ENCODE measurements at places on chromosomes 11 and 22.

DNA sequence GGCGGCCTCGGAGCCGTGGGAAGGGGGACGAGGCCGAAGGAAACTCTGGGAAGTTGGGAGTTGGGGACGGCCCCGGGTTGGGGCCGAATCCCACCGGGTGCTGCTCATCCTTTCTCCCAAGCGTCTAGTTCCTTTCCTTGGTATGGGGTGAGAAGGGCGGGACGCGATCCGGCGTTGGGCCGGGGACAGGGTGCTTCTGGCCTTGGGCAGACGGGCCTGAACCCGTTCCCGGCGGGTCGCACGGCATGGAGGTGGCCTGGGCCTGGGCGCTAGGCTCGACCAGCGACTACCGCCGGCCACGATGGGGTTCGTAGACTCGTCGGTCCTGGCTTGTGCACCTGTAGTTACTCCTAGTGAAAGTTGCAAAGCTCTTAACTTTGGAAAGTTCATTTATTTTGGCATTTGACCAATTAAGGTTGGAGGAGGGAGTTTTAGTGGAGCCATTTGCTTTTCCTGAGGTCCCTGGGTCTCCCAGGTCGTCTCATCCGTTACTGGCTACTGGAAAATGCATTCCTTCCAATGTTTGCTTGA is 1.0 kb downstream of the SYT9 start:
- peaks cover 18% of the 10 kb centered on the region for H3K4me1 ChIP-seq
- peak; percentile 24 for DNase-seq
- peaks cover 40% of the 10 kb centered on the region for H3K27me3 ChIP-seq
- peak overlapping the region; percentile 64 for H3K4me3 ChIP-seq
- H3K36me3 ChIP-seq = no peaks in the 10 kb centered on the region
- H3K27ac ChIP-seq = no peak overlapping the region

DNA sequence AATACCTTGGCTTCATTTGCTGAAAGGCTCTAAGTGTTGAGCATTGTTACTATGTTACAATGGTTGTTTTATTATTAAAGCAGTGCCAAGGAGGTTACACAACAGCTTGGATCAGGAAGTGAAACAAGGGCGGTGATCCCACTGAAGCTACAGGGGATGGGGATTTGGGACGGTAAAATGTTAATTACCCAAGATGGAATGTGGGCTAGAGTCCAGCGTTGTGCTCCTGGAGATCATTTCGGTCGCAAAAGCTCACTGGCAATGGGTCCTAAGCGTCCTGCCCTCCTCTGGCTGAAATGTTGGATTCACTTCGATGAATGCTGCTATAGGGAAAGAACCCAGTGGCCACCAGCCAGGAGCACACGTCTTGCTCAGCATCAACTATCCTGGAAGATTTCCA is 48.3 kb downstream of the FAM83F start:
- H3K27me3 ChIP-seq = no peaks in the 10 kb centered on the region
- DNase-seq = no peak
- H3K27ac ChIP-seq = peak overlapping the region; percentile 91

GRCh38 chr11:104365676-104366075 is 201.7 kb upstream of the PDGFD start:
- DNase-seq = no peak
- no peaks in the 10 kb centered on the region for H3K4me1 ChIP-seq
- no peak overlapping the region for H3K4me3 ChIP-seq
- no peaks in the 10 kb centered on the region for H3K36me3 ChIP-seq
- H3K27ac ChIP-seq = no peak overlapping the region

DNA sequence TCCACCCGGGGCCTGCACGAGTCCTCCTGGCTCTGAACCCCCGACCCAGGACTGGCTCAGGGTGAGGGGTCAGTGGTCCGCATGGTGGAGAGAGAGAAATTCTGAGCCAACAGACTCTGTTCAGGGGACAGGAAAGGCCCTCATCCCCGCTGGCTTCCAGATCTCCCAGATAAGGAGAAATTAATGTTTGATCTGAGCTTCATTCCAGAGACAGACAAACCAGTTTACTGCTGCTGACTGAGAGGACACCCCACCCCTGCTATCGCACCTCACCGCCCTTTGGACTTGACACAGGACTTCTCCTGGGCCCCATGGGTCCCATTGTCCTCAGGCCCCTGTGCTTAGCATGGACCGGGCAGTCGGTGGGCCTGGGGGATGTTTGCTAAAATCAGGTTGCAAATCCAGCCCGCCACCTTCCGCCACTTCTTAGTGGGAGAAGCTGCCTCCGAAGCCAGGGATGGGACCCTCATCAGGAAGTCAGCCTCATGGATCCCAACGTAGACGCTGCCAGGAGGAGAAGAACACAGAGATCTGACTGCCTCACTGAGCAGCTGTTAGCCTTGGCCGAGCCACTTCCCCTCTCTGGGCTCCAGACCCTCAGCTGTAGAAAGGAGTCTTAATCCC is 11.2 kb upstream of the UPK3A start:
- no peak overlapping the region for H3K27ac ChIP-seq
- no peaks in the 10 kb centered on the region for H3K27me3 ChIP-seq
- no peak for DNase-seq
- no peaks in the 10 kb centered on the region for H3K36me3 ChIP-seq
- peaks cover 31% of the 10 kb centered on the region for H3K4me1 ChIP-seq

DNA sequence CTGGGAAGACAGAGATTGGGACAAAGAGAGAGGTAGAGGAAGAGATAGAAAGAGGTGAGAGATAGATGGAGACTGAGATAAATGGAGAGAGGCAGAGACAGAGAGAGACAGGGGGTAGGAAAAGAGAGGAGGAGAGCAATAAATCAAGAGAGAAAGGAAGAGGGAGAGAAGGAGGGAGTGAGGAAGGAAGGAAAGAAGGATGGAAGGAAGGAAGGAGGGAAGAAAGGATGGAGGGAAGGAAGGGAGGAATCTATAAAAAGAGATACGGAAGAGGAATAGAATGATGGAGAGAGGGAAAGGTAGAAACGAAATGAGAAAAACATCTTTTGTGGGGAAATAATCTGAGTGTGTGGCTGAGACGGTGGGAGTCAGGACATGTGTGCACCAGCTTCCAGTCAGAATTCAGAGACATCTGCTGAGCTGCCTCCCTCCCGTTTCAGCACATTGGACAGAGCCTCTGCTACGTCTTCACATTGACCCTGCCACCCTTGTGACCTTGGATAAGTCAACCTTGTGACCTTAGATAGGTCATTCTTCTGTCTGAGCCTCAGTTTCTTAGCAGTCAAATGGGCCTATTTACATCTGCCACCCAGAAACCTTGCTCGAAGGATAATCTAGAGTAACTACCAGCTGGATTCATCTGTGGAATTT is 417.8 kb downstream of the MIAT start:
- H3K4me1 ChIP-seq = no peaks in the 10 kb centered on the region
- H3K36me3 ChIP-seq = no peaks in the 10 kb centered on the region
- H3K4me3 ChIP-seq = no peak overlapping the region
- H3K27ac ChIP-seq = no peak overlapping the region
- DNase-seq = no peak
- H3K27me3 ChIP-seq = peaks cover 49% of the 10 kb centered on the region

DNA sequence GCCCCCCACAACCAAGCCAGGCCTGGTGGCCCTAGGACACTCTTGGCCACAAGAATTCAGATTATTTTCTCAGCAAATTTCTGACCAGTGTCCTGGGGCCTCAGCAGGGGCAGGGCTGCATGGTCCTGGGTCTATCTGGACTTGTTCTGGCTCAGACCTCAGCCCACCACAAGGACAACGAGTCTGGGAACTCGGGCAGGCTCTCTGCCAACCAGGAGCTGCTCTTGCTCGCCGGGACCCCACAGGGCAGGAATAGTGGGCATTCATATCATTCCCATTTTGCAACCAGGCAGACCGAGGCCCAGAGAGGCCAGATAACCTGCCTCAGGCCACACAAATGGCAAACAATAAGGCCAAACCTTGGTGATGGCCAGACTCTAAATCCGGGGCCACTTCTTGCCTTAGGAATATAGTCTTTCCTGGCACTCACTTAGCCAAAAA is 75.4 kb upstream of the WNT7B start:
- peak overlapping the region; percentile 100 for H3K27ac ChIP-seq
- H3K4me1 ChIP-seq = peaks cover 13% of the 10 kb centered on the region
- peak overlapping the region; percentile 78 for H3K4me3 ChIP-seq

DNA sequence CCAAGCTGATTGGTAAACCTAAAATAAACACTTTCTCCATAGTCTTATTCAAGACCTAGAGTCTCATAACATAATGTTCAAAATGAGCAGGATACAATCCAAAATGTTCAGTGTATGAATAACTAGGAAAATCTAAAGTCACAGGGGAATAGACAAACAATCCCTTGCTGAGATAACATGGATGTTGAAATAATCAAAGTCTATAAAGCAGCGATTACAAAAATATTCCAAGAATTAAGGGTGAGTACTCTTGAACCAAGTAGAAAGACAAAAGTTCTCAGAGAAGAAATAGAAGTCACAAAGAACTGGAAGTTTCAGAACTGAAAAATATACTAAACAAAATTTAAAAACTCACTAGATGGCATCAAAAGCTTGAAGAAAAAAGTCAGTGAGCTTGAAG is 561.0 kb downstream of the INSC start:
- DNase-seq = no peak
- H3K27ac ChIP-seq = no peak overlapping the region
- H3K4me3 ChIP-seq = no peak overlapping the region
- H3K36me3 ChIP-seq = no peaks in the 10 kb centered on the region
- no peaks in the 10 kb centered on the region for H3K27me3 ChIP-seq
